ENCODE measurements at places on chromosomes 3 and 15.

DNA sequence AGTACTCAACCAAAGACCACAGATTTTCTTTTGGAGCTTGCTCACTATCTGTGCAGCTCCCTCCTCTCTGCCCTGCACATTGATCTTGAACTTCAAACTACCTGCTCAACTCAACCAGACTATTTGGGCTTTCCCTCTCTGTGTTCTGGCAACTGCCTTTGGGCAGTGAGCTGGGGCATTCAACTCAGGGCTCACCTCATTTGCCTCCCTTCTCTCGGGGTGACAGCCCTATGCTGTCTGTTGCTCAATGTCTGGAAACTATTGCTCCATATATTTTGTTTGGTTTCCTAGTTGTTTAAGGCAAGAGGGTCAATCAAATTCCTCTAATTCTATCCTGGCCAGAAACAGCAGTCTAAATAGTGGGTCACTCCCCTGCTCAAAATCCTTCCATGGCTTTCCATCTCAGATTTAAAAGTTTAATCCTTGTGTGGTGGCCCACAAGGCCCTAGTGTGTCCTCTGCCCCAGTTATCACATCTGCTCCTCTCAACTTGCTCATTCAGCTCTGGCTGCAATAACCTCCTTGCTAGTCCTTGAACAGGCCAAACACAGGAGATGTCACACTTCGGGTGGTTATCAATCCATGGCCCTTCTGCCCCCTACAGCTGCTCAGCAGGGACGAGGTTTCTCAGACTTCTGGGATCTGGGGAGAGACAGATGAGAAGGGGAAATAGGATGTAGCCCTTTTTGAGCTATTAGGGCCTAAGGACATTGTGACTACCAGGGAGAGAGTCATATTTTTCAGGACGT lies 67.8 kb downstream of the SNRK start:
- DNase-seq = peak; percentile 32

DNA sequence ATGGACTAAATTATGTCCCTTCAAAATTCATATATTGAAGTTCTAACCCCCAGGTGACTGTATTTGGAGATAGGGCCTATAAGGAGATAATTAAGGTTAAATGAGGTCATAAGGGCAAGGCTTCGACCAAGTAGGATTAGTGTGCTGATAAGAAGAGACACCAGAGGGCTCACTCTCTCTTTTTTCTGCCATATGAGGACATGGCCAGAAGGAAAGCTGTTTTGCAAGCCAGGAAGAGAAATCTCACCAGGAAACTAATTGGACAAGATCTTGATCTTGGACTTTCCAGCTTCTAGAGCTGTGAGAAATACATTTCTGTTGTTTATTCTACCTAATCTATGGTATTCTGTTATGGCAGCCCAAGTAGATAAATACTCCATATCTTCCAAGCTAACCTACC lies 503.6 kb upstream of the NAALADL2 start:
- DNase-seq = peak; percentile 6

DNA sequence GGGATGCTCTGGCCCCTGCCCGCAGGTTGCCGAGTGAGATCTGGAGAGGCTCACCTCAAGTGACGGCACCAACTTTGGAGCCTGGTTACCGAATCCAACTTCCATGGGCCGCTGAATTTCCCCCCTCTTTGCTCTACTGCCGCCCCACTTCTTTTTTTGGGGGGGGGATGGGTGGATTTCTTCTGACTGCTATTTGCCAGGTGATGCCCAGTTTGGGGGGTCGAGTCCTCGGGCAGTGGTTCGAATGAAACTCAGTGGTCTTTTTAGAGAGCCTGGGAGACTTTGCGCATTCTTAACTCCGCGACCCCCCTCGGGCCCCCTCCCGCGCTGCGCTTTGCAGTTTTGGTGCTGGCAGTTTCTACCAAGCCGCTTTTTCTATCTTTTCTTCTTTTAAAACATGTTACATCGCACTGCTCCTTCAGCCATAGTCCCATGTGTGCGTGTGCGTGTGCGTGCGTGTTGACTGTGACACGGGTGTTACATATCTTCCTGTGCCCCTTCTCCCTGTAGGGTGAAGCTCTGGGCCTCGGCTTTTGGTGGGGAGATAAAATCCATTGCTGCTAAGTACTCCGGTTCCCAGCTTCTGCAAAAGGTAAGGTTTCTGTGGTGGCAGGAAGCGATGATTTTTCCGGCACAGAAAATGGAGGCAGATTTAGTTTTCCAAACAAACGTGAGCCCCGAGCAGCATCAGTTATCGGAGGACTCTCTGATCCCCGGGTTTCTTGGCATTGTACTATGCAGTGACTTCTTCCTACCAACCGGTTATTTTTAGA lies 837 bp downstream of the CACNA2D3 start:
- DNase-seq = no peak

GRCh38 chr3:195884691-195885035 lies 23.7 kb downstream of the TNK2 start:
- DNase-seq = no peak

- peak; percentile 97 for DNase-seq
Observed at GRCh38 chr3:108125550-108126071, 34.8 kb upstream of the CD47 start.

GRCh38 chr3:10223676-10224639 lies 24.3 kb upstream of the TATDN2 start:
- DNase-seq = no peak

DNA sequence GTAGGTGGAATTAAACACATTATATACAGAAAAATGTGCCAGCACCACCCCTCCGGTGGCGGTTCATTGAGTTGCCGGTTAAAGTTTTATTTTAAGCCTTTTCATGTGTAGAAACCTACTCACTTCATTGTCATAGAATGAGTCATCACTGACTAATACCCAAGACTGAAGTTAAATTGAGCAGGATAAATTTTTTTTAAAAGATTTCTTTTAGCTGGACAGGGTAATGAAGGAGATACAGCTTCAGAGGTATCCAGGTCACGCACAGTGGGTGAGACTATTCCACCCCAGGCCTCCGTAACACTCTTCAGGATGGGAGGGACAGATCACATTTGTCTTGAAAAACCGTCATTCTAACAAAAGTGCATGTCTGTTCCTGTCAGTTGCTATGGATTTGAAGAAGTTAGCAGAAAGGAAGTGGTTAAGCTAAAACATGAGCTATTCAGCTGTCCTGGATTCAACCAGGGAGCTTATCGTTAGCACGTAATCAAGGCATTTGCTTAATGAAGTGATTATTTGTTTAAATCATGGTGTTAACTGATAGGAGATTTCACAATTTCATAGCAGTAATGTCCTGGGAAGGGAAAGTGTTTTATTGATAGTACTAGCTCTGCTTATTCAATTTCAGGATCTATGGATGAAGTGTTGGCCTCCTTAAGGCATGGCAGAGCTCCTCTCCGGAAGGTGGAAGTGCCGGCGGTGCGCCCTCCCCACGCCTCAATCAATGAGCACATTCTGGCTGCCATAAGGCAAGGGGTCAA lies 23.4 kb downstream of the WHAMM start:
- peak; percentile 45 for DNase-seq

DNA sequence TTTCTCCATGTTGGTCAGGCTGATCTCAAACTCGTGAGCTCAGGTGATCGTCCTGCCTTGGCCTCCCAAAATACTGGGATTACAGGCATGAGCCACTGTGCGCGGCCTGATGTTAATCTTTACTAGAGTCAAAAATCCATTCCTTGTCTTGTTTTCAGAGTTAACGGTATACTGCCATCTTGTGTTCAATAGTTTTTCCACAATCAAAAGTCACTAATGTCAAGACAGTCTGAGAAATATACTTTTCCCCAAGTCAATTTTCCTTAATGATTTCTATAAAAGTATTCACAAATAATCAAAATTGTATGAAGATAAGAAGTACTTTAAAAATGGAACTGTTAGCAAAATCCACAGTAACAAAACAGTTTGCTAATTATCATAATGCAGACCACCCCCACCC lies 8.5 kb downstream of the CRBN start:
- peak; percentile 76 for DNase-seq

- no peak for DNase-seq
Observed at GRCh38 chr3:128317698-128318231, 148.9 kb downstream of the DNAJB8 start.

- DNase-seq = no peak
Observed at GRCh38 chr3:102410616-102411015, 24.2 kb upstream of the ZPLD1 start.

- no peak for DNase-seq
Observed at GRCh38 chr3:108588601-108589000, 637 bp downstream of the CIP2A start.

DNA sequence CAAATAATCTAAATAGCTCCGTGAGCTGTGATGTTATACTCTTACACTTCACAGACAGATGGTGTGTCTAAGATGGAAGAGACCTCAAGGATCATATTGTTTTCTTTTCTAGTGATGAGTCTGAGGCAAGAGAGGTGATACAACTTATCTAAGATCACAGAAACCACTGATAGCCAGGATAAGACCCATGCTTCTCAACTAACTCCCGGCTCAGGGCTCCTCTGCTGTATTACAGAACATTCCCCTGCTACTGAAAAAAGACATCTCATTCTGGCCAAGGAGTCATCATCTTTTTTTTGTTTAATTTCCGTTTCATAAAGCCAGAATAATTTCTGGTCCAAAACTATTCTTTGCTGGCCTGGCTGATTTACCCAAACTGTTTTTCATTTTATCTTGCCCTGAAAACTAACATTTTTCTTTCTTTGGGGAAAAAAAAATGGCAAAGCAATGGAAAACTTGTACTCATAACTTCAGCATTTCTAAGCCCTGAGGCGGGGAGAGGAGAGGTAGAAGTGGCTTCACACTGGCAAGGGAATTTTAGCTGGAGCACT lies 46.9 kb upstream of the GAP43 start:
- no peak for DNase-seq

DNA sequence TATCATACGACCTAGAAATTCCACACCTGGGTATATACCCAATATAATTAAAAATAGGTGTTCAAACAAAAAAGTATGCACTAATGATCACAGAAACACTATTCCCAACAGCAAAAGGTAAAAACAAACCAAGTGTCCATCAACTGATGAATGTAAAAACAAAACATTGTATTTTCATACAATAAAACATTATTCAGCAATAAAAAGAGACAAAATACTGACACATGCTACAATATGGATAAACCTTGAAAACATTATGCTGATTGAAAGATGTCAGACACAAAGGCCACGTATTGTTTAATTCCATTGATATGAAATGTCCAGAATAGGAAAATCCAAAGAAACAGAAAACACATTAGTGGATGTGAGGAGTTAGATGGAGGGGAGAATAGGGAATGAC lies 71.0 kb downstream of the RPL22L1 start:
- no peak for DNase-seq

DNA sequence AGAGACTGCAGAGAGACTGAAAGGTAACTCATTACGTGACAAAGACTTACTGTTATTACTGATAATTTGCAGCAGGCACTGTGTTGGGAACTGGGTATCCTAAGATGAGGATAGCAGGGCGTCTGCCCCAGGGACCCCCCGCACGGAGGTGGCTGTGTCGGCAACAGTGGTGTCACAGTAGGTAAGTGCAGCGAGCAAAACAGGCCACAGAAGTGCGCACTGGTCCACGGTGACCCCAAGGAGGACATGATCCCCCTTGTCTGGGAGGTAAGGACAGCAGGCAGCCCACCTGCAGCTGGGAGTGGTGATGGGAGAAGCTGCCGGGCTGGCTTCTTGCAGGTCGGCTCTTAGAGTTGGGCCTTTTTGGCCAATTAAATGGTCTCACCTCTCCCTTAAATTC lies 82.9 kb downstream of the FAM43A start:
- no peak for DNase-seq
